ENCODE measurements at places on chromosomes 3 and 15.

GRCh38 chr3:109081746-109082510, 36.0 kb downstream of the MORC1 start:
- peak; percentile 45 for DNase-seq

- no peak for DNase-seq
Measured at GRCh38 chr3:179046497-179047353, 24.9 kb downstream of the ZMAT3 start.

- no peak for DNase-seq
Measured at GRCh38 chr15:95895508-95895907, 435.0 kb upstream of the NR2F2 start.

GRCh38 chr3:49198611-49199230, 27.3 kb downstream of the KLHDC8B start:
- no peak for DNase-seq

GRCh38 chr15:65638681-65639089, 16.9 kb downstream of the SLC24A1 start:
- DNase-seq, result peak; percentile 78

GRCh38 chr3:31157047-31157694, 262.7 kb upstream of the GADL1 start:
- DNase-seq, result no peak

- DNase-seq, result no peak
Measured at GRCh38 chr15:81923561-81924350, 122.1 kb downstream of the MEX3B start.

DNA sequence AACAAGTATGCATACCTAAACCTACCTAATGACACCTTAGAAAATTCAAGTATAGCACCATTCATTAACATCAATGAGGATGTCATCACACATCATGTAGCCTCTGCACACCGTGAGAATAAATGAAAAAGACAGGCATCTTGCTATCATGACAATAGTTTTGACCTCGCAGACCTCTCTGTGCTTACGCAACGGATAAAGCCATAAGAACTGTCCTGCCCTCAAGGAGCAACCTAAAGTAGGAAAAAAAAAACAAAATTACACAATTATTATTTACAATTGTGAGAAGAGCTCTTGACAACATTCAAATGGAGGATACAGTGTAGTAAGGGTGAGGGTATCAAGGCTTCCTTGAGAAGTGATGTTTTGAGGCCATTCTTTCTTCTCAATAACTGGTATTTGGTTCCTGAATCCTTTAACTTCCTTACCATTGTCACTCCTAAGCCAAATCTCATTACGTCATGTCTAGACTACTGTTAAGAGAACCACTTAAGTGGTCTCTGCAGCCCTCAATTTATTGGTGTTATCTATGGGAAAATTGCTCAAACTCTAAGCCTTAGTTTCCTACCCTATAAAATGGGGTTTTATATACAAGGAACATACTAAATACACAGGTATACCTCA, 7.0 kb upstream of the SETD5 start:
- DNase-seq, result no peak

- DNase-seq, result no peak
Measured at GRCh38 chr3:132978464-132978863, 59.7 kb upstream of the TMEM108 start.

- no peak for DNase-seq
Measured at GRCh38 chr3:196292286-196292923, 4.9 kb upstream of the PCYT1A start.

DNA sequence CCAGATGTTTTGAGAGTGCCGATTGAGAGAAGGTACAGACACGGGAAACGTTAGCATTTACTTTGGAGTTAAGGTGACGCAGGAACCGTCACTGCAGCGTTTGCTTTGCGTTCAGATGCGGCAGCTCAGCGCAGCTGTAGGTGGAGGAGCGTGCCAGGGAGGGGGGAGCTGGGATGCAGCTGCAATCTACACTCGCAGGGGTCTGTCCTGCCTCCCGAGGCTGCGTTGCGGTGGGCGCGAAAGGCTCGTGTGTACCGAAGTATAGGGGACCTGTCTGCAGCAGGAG, 425 bp upstream of the FYTTD1 start:
- peak; percentile 50 for DNase-seq

GRCh38 chr3:141859651-141860050, 16.8 kb upstream of the ATP1B3 start:
- no peak for DNase-seq

All from HEK293T (cell line).